ENCODE measurements at places on chromosomes 11 and 22.
A peak's percentile ranks its signal among the peaks of the same experiment; 100 is the strongest.

DNA sequence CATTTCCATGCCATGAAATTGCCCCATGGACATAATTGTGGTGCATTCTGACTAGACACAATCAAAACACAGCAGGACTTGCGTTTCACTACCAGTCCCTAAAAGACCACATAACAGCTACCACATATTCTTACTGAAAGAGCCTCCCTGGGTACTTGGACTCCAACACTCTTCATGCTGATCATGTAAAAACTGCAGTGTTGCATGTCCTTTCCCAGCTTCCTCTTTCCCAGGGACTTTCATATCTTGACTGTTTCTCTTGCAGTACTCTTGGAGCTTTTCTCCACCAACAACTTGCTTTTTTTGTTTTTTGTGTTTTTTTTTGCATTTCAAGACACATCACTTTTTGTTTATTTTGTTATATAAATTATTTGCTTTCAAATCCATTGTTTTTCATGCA, 22.9 kb downstream of the MS4A6E start:
- H3K27me3 ChIP-seq: no peaks in the 10 kb centered on the region
- H3K27ac ChIP-seq: no peak overlapping the region
- H3K4me3 ChIP-seq: no peak overlapping the region
- no peaks in the 10 kb centered on the region for H3K36me3 ChIP-seq
- DNase-seq: no peak

- H3K4me1 ChIP-seq: no peaks in the 10 kb centered on the region
- no peak overlapping the region for H3K4me3 ChIP-seq
- H3K27me3 ChIP-seq: no peaks in the 10 kb centered on the region
- H3K36me3 ChIP-seq: no peaks in the 10 kb centered on the region
- DNase-seq: no peak
Observed at GRCh38 chr11:59010708-59011107, 71.4 kb downstream of the GLYATL1 start.

DNA sequence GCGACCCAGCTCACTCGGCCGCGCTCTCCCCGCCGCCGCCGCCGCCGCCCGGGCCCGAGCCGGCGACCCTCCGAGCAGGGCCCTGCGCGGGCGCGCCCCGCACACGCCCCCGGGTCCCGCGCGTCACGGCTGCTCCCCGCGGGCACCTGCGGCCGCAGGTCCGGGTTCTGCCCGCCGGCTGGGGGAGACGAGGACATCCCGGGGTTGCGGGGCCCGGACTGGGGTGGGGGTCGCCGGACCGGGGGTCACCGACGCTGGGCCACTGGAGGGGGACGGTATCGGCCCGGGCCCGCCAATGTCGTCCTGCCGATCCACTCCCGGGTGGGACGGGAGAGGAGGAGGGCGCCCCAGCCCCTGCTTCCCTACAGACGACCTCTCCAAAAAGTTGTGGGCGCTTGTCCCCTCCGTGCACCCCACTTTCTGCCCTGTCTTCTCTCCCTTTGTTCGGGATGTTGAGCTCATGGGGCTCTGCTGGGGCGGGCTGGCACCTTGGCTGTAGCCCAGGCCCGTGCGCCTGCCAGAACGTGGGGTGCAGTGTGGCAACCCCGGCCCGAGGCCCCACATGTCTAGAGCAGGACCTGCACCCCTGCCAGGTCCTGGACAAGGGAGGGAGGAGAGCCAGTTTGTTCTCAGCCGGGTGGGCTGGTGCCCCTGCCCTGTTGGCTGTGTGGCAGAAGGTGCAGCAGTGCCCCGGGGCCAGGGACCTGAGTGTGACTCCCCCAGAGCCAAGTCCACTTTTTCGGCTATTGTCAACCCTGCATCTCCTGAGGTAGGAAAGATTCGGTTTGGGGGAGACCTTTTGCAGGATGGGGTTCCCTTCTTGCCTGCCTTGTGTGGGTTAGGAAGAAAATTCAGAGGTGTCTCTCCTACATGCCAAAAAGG, 40.2 kb upstream of the CELSR1 start:
- DNase-seq: peak; percentile 91
- no peak overlapping the region for H3K27ac ChIP-seq
- H3K4me3 ChIP-seq: peak overlapping the region; percentile 76
- no peaks in the 10 kb centered on the region for H3K36me3 ChIP-seq

GRCh38 chr11:1482581-1483444, 3.8 kb downstream of the MOB2 start:
- no peak overlapping the region for H3K27ac ChIP-seq
- H3K4me3 ChIP-seq: no peak overlapping the region
- H3K4me1 ChIP-seq: peaks cover 2% of the 10 kb centered on the region

GRCh38 chr11:10550503-10551289, 9.7 kb upstream of the RNF141 start:
- peaks cover 10% of the 10 kb centered on the region for H3K4me1 ChIP-seq
- no peaks in the 10 kb centered on the region for H3K27me3 ChIP-seq
- no peaks in the 10 kb centered on the region for H3K36me3 ChIP-seq
- no peak overlapping the region for H3K4me3 ChIP-seq

DNA sequence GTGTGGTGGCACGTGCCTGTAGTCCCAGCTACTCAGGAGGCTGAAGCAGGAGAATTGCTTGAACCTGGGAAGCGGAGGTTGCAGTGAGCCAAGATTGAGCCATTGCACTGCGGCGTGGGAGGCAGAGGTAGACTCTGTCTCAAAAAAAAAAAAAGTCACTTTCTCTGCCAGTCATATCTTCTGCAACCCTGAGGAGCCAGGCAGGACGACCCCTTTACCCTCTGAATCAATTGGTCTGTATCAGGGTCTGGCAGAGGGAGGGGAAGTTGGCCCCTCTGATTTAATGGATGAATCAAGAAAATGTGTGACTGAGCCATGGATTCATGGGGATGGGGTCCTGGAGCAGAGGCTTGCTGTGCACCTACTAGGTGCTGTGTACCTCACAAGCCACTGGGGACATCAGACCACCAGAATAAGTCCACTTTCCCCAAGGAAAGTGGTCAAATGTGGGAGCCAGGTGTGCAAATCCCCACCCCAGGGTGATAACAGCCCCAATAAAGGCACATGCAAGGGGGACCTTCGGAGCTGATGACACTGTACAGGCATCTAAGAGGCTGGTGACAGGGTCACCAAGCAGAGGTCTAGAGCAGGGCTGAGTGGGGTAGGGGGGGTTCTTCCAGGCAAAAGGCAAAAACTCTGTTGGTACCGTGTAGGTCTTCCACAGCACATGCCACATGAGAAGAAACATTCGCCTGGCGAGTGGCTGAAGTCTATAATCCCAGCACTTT, 29.0 kb downstream of the TXN2 start:
- no peaks in the 10 kb centered on the region for H3K27me3 ChIP-seq
- DNase-seq: no peak
- H3K36me3 ChIP-seq: no peaks in the 10 kb centered on the region

DNA sequence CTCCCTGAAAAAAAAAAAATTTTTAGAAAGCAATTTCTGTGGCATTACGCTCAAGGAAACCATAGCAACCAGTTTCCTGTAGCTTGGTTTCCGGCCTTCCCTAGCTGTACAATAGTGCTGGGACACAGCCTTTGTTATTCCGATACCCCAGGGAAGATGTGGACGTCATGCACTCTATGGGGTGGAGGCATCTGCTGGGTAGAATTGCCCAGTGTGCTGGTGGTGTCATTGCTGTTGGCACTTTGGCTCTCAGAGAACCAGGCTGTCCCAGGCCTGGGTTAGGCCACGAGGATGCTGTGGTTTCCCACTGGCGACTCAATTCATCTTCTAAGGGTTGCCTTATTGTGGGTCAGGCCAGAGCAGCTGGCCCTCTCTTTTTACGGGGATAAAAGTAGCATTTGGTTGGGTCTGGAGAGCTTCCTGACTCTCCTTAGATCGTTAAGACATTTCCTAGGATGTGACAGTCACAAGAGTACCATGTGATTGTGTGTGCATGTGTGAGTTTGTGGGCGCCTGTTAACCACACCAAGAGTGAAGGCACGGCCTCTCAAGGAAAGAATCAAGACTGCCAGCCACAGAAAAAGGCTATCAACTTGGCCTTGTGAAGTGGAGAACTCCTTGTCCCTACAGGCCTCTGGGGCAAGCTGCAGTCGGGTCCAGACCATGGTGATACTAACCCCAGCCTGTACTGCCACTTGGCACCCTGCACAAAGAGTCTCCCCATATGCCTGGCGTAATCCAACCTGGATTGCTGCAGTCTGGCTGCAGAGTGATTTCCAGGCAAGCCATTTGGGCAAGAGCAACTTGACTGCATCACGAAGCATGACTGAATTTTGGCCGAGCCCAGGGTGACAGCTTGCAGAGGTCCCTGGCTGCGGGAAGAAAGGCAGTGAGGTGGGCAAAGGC, 35.9 kb upstream of the NAV2 start:
- H3K4me1 ChIP-seq: peaks cover 17% of the 10 kb centered on the region
- H3K36me3 ChIP-seq: no peaks in the 10 kb centered on the region
- peak overlapping the region; percentile 20 for H3K27ac ChIP-seq
- no peak for DNase-seq
- no peaks in the 10 kb centered on the region for H3K27me3 ChIP-seq

- no peaks in the 10 kb centered on the region for H3K36me3 ChIP-seq
- DNase-seq: no peak
- H3K27ac ChIP-seq: no peak overlapping the region
- no peaks in the 10 kb centered on the region for H3K27me3 ChIP-seq
Observed at GRCh38 chr22:43591380-43591779, 179.6 kb downstream of the MPPED1 start.

Measured in osteoblast (primary cell).